ENCODE measurements at places on chromosomes 3 and 15.
A peak's percentile ranks its signal among the peaks of the same experiment; 100 is the strongest.

DNA sequence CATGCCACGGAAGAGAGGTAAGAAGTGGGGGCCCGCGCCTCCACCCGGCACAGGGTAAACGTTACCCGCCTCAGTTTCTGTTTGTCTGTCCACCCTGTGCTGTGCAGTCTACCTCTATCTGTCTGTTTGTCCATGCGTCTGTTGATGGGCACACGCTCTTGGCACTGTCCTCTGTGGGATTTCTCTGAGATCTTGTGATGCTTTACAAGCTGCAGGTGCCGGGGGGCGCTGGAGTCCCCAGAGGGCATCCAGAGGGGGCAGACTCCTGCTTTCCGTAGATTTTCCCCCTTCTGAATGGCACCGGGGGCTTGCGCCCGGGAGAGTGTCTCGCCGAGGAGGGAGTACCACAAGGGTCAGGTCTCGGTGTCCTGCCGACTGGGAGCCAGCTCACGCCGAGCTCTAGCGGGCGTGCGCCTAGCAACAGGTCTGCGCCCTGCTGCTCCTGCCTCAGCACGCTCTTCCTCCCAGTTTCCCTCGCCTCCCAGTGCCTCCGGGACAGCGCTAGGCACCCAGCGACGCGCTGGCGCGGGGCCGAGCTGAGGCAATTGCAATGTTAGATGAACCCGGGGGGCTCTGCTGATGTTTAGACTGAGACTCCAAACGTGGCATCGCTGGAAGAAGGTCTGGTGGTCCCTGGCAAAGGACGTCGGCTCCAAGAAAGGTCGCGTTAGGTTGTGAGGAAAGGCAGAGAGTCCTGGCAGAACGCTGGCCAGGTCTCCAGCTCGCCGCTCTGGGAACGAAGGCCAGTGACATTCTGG lies 667 bp downstream of the CEMIP start:
- no peaks in the 10 kb centered on the region for H3K4me1 ChIP-seq
- DNase-seq = no peak
- H3K36me3 ChIP-seq = no peaks in the 10 kb centered on the region
- H3K27me3 ChIP-seq = peaks cover 24% of the 10 kb centered on the region

DNA sequence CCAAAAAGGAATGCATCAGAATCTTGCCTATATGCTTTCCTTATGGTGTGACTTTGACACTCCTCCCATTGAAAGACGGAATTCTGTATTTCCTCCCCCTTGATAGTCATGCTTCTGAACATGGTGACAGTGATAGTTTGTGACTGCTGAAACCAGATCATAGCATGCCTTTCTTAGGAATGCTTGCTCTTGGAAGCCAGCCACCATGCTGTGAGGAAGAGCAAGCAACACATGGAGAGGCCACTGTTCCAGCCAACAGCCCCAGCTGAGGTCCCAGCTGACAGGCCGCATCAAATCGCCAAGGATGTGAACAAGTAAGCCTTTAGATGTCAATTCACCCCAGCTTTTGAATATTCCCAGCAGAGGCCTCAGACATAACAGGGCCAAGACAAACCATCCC lies 100.1 kb downstream of the IGF2BP2 start:
- H3K36me3 ChIP-seq = no peaks in the 10 kb centered on the region
- DNase-seq = no peak
- H3K4me3 ChIP-seq = no peak overlapping the region
- no peaks in the 10 kb centered on the region for H3K4me1 ChIP-seq

DNA sequence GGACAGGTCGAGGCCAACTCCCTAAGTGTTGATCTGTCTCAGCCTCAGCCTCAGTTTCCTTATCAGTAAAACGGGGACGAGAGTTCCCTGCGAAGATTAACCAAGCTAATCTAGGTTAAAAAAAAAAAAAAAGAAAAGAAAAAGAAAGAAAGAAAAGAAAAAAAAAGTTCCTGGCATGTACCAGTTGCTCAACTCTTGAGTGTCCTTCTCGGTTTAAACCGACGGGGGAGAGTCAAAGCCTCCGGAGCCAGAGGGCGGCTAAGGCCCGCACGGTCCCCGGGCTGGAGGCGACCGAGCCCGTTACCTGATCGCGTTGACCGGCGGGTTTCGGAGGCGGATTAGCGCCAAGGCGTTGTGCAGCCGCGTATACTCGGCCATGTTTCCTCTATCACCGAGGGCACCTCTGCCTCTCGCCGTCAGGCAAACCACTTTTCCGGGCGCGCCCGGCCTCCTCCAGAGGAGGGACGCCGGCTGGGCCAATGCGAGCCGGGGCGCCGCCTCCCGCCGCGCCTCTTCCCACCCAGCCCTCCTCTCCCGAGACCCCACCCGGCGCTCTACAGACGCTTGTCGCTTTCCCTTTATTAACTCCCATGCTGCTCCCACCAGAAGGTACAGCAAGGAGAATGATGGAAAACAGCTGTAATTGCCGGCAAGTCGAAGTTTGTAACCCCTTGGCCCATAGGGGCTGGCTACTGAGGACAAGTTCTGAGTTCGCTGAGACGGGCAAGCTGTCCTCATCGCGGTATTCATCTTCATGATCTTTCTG lies at the start of gene EHHADH:
Gene EHHADH, minus strand, starts transcription at position 405 of the 766 bp plus-strand sequence. Its CDS starts 27 bp downstream, at position 378.
- H3K27ac ChIP-seq = peak within 1 kb of the TSS; percentile 51
- H3K36me3 ChIP-seq = no peaks in the 10 kb centered on the region
- H3K27me3 ChIP-seq = no peaks in the 10 kb centered on the region
- H3K4me1 ChIP-seq = no peaks in the 10 kb centered on the region

DNA sequence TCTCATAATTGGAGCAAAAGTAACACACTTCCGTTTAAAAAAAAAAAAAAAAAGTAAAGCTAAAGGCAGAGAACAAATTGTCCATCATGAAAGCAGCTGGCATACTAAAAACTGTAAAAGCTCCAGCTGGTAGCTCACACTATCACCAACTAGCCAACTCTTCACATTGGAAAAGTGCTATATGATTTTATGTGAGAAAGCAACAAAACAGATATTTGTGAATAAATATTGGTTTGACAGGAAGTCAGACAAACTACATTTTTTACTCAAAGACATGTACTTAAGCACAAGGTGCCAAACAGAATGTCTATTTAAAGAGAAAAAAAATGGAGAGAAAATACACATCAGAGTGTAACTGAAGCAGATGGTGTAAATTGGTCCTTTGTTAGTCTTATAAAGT lies 231.2 kb upstream of the CADM2 start:
- H3K4me1 ChIP-seq = no peaks in the 10 kb centered on the region
- DNase-seq = no peak
- no peaks in the 10 kb centered on the region for H3K36me3 ChIP-seq
